Heart right ventricle (tissue), 16 donors: ENCODE measurements at places on chromosomes 5 and 9. TPM values are rescaled to one million over a fixed set of nuclear protein-coding genes. Genes with fewer than 3 reads are reported as not detected.

LVRN gene
- 0.20 TPM for total RNA-seq

TMEM252 gene
- total RNA-seq, result 0.51 TPM

CAVIN4 gene
- 68.9 TPM for total RNA-seq

ZBTB43 gene
- 58.4 TPM for total RNA-seq

GRCh38 chr5:27476356-27476988 lies 438.1 kb upstream of the CDH9 start:
- no peak for DNase-seq

- peak; percentile 13 for DNase-seq
Observed at GRCh38 chr5:143437666-143438273, 34.3 kb upstream of the NR3C1 start.

- DNase-seq, result no peak
Observed at GRCh38 chr5:41790038-41790776, 80.0 kb downstream of the OXCT1 start.

- peak; percentile 33 for DNase-seq
Observed at GRCh38 chr9:79471580-79472543, 99.9 kb upstream of the TLE4 start.

GRCh38 chr5:9438596-9439354 lies 107.1 kb downstream of the SEMA5A start:
- DNase-seq, result no peak
